ENCODE measurements at places on chromosomes 6 and 20.

GRCh38 chr6:46808806-46809205, 15.6 kb downstream of the MEP1A start:
- no peak for DNase-seq

DNA sequence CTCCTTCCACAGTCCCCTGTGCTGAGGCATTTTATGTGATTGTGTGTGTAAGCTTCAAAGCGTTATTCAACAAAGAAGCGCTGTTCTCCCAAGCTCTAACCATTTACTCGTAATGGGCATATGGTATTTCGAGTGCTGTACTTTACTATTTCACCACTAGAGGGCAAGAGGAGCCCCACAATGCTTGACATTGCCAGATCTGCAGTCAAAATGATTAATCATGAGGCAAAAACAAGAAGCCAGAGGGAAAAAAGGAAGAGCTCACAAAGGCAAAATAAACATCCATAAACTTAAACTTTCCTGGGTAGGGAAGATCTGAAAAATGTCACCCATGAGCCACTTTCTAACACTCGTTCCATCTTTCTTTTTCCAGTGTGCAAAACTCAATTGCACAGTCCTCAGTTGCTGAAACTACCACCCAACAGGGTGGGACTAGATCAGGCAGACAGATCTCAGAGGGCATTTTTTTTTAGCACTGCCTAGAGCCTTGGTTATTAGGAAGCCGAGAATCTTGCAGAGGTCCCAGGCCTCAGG, 215.0 kb upstream of the PLCB4 start:
- no peak for DNase-seq

DNA sequence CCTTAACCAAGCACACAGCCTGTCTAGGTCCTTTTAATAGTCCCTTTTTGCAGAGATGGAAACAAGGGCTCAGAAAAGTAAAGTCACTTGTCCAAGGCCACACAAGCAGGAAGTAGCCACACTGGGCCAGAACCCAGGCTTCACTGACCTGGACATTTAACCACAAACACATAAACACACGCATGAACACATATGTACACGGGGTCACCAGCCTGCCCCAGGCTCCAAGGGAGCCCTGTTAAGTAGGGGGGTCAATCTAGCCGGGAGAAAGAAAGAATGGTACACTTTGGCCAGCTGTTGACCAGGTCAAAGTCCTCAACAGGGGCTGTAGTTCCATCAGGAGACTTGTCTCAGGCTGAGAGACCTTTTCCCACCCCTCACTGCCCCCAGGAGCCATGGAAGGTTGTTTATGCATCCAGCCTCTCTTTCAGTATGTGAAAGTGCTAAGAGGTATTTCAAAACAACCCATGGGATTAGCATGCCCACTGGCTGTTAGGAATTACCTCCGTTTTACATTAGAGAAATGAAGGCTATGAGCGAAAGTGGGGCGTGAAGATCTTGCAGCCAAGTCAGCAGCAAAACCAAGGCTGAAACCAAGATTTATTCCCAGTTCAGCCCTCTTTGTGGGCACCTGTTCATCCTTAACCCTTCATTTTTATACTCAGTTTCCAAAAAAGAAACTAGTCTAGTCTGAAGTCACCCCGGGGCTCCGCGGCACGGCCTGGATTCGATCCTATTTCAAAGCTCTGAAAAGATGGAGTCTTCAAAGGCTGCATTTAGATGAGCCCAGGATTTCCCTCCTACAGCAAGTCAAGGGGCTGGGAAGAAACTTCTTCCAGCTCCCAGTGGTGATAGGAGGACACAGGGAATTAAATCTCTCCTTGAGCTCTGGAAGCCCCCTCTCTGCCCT, 9.8 kb downstream of the SDC4 start:
- no peak for DNase-seq

DNA sequence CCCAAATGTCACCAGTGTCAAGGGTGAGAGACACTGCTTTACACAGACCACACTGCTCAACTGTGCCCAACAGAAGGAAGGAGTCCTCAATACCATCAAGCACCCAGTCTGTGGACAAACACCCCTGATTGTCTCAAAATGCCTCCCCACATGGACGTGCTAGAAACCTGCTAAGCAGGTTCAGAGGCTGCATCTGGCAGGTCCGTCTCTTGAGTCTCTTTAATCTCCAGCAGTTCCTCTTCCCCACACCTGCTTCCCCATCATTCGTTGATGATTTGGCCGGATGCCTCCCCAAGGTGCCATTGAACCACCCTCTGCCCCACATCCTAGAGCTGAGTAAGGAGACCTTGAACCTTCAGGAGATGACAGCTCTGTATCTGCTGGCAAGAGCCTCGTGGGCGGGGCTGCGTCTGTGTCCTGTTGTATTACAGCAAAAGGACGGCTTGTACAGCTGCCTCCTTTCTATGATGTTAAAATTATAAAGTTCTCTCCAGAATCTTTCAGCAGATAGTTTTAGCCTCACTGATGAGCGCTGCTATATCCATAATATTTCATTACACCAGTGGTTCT, 179.2 kb downstream of the PREX1 start:
- DNase-seq = no peak

GRCh38 chr6:105601541-105602236, 198.8 kb upstream of the PREP start:
- no peak for DNase-seq

DNA sequence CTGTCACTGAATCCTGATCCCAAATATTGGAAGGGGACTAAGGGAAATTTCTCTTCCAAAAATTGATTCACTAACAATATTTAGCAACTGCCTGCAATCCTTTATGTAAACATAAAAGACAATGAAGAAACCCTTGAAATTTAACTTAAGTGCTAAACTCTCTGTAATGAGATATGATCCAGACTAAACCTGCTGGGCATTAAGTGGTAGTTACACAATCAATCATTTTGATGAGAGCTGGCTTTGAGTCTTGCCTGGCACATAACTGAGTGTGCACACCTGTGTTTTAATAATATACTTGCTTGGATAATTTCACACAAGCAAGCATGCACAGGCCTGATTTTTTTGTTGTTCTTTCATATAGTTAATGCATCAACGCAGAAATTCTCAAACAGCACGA, 9.8 kb upstream of the ZFP64 start:
- no peak for DNase-seq

All from esophagus muscularis mucosa (tissue), 4 donors.